Chondrocyte (in vitro differentiated cells): ENCODE measurements at places on chromosomes 7 and 10.

- DNase-seq, result no peak
Measured at GRCh38 chr10:76113952-76114351, 682.5 kb downstream of the LRMDA start.

GRCh38 chr10:75733135-75733890 lies 301.9 kb downstream of the LRMDA start:
- DNase-seq, result no peak

DNA sequence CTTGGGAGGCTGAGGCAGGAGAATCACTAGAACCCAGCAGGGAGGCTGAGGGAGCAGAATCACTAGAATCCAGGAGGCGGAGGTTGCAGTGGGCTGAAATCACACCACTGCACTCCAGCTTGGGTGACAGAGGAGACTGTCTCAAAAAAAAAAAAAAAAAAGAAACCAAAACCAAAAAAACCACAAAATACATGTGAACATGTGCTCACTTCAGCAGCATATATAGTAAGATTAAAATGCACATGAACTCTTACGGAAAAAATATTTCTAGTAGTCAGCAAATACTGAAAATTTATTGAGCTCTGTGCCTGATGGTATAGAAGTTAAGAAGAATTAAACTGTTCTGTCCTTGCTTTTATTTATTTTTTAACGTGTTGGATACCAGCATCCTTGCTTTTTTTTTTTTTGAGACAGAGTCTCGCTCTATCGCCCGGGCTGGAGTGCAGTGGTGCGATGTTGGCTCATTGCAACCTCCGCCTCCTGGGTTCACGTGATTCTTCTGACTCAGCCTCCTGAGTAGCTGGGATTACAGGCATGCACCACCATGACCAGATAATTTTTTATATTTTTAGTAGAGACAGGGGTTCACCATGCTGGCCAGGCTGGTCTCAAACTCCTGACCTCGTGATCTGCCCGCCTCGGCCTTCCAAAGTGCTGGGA lies 9.6 kb upstream of the ZNF487 start:
- DNase-seq, result no peak

DNA sequence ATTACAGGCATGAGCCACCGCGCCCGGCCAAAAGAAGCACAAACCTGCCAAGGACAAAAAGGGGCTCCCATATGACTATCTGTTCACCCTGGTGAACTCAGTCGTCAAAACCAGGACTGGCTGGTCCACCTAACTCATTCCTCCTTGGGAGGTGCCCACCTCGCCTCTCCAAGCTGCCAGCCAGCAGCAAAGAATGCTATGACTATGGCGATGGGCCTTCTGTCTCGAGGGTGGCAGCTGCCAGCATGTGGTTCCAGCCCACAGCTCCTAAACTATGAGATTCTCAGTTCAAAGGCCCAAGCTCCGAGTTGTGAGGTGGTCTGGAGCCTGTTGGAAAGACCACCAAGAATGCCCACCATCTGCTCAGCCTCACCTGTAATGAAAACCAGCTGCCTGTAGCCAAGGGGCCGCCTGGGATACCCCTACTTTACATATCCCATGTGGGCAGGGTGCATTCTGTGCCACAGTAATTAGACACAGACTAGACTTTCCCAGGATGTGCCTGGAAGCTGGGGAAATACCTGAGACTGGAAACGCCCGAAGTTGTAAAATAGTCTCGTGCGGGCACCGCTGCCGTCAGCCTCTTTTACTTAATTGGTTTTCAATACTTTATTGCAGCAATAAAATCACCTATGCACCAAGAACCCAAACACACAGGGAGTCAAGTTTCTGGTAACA lies 71.1 kb downstream of the ZRANB1 start:
- DNase-seq, result no peak

DNA sequence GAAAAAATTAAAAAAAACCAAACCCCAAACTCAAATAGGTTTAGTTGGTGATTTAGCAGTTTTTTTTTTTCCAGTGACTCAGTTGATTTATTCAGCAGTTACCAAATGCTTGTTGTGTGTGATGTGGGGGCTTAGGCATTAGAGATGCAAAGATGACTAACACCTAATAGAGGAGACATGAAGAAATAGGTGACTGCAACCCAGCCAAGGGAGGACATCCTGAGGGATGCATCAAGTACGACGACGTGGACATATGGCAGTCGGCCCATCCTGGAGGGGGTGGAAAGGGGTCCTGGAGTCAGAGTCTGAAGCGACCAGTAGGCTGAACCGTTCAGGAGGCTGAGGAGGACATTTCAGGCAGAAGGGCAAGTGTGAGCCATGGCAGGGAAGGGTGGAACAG lies 35.5 kb downstream of the LRMDA start:
- no peak for DNase-seq

- DNase-seq, result no peak
Measured at GRCh38 chr7:16528520-16528919, 1.9 kb downstream of the LRRC72 start.

DNA sequence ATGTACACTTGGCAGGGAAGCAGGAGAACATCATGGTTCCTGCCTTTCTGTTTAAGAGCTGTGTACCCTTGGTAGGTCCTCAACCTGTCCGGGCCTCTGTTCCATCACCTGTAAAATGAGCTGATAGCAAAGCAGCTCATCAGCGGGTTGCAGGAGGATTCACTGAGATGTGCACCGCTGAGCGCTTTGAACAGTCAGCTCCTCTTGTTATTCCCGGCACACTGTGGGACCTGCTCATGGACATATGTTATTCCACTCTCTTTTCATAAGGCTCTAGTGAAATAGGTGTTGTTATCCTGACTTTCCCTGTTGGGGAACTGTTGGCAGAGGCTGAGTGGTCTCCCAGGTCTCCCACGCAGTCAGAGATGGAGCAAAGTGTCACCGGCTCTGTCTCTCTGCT lies 497.5 kb upstream of the ZMIZ1 start:
- DNase-seq, result no peak

DNA sequence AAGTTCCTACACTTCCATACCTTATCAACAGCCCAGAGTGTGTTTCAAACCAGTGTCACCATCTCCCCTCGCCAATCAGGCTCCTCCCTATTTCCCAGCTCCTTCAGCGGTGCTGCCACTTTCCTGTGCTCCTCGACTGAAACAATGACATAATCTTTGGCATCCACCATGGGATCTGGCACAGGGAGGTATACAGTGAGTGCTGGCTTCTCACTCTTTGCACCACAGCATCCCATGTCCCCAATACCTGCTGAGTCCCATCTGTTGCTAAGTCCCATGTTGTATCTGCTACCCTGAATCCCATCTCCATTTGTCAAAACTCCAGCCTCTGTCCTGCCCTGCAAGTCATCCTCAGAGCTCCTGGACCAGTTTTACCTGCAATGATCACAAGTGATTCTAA lies 15.4 kb downstream of the PAXIP1 start:
- DNase-seq, result no peak

GRCh38 chr10:88865281-88865876 lies 13.7 kb upstream of the ANKRD22 start:
- DNase-seq, result no peak

GRCh38 chr7:28517206-28517605 lies 104.9 kb downstream of the CREB5 start:
- no peak for DNase-seq

DNA sequence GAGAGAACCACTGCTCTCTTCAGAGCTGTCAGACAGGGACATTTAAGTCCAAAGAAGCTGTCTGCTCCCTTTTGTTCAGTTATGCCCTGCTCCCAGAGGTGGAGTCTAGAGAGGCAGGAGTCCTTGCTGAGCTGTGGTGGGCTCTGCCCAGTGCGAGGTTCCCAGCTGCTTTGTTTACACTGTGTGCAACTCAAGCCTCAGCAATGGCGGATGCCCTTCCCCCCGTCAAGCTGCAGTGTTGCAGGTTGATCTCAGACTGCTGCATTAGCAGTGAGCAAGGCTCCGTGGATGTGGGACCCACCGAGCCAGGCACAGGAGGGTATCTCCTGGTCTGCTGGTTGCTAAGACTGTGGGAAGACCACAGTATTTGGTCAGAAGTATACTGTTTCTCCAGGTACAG lies 438.9 kb downstream of the ARL4A start:
- no peak for DNase-seq

- DNase-seq, result no peak
Measured at GRCh38 chr7:80895056-80895455, 23.8 kb downstream of the SEMA3C start.

GRCh38 chr7:121541457-121541856 lies 145.3 kb upstream of the FAM3C start:
- no peak for DNase-seq

- no peak for DNase-seq
Measured at GRCh38 chr7:77734659-77735421, 38.6 kb downstream of the RSBN1L start.

- DNase-seq, result no peak
Measured at GRCh38 chr10:83945982-83946718, 193.2 kb upstream of the GHITM start.

- DNase-seq, result no peak
Measured at GRCh38 chr7:22658031-22658430, 69.0 kb upstream of the IL6 start.

DNA sequence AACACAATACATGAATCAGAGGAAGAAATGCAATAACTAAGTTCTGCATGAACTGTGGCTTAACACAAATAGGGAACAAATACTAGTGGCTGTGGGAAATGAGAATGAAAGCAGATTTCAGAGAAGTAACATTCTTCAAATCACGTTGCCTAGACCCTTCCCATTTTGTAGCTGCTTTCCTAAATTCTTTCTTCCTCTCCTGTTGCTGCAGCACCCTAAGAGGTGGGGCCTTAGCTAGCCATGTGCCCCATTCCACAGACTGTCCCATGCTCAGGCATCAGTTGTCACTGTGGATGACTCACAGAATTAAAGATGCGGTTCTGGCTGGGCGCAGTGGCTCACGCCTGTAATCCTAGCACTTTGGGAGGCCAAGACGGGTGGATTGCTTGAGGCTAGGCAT lies 704.7 kb upstream of the C7orf33 start:
- DNase-seq, result no peak

GRCh38 chr10:48614481-48615390 lies 9.9 kb upstream of the ARHGAP22 start:
- DNase-seq, result no peak
